ENCODE measurements at places on chromosomes 4 and X.

- no peak for DNase-seq
Observed at GRCh38 chrX:103630171-103630511, 1.4 kb downstream of the TCEAL1 start.

DNA sequence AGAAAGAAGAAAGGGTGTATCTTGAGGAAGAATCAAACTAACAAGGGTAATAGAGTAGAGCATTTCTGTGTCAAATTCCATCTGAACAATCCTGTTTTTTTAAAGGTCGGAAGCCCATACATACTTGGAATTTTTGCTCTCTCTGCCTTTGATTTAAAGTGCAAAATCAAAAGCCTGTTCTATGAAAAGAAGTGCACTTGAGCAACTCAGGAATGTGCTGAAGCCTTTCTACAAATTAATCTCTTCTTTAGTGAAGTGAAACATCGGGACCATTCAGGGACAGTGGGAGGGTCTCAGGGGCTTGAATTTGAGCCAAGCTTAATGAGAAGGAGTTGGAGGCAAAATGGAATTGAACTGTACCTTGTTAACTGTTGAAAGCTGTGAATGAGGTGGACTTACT lies 1008.5 kb upstream of the LCORL start:
- DNase-seq = no peak

GRCh38 chrX:46792810-46793188 lies 33.9 kb upstream of the SLC9A7 start:
- DNase-seq = no peak

DNA sequence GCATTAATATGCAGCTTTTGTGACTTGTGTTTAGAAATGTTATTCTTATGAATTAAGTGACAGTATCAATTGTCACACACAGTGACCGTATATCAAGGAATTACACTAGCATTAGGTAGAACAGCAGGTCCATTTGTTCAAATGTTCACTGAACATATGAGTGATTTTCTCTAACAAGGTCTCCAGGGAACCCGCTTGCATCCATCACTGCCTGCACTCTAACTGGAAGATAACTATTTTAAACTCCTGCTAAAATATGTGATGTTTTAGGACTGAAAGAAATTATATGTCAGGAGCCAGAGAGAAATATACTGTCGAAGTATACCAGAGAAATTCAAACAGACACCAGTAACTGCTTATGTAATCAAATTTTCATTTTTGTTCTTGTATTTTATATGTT lies 1395.7 kb downstream of the PCDH18 start:
- no peak for DNase-seq

DNA sequence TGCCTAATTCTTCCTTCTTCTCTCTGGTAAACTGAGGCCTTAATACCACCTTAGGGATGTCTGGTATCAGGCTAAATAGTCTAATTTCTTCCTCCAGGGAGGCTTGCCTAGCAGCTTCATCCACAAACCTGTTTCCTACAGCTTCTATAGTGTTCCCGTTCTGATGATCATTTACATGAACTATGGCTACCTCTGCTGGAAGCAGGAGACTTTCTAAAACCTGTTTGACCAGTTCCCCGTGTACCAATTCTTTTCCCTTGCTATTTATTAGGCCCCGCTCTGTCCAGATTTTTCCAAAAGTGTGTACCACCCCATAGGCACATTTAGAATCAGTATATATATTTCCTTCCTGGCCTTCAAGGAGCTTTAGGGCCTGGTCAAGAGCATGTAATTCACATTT lies 5.8 kb upstream of the USP38 start:
- no peak for DNase-seq

DNA sequence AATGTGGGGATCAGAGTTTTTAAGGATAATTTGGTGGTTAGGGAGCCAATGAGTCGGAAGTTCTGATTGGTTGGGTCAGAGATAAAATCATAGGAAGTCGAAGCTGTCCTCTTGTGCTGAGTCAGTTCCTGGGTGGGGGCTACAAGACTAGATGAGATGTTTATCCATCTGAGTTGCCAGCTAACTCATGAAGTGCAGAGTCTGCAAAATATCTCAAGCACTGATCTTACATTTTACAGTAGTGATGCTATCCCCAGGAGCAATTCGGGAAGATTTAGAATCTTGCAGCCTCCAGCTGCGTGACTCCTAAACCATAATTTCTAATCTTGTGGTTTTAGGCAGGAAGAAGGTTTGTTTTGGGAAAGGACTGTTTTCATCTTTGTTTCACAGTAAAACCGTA lies 565.8 kb upstream of the SPANXN1 start:
- DNase-seq = no peak

GRCh38 chr4:110501826-110502225 lies 25.9 kb downstream of the ENPEP start:
- DNase-seq = no peak

DNA sequence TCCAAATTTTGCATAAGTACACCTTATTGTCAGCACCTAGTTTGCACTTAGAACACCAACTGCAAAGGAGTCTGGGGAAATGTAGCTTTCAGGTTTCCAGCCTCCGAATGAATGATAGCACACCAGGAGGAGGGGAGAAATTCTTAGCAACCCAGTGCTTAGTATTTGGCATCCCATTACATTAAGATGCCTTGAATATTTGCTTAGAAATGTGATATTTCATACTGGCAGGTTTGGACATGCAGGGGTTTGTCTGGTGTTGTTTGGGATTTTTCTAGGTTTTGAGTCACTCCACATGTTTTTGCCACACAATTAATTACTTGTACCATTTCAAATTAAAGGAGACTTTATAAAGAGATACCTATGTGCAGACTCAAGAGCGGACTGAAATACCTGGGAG lies 60.3 kb upstream of the CAMK2D start:
- DNase-seq = no peak

DNA sequence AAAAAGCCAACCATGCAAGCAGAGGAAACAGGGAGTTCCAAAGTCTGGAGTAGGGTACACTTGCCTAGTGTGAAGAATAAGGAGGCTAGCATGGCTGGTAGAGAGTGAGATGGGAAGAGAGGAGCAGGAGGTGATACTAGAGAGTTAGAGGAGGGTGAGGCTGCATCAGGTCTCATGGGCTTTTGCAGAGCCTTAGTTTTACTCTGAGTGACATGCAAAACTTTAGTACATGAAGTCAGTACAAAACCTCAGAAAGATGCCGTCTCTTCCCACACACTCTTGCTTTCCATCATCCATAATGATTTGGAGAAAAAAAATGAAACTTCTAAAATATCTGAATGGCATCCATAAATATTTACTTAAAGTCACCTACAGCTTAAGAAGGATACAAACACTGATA lies 5.0 kb downstream of the OPRPN start:
- no peak for DNase-seq

DNA sequence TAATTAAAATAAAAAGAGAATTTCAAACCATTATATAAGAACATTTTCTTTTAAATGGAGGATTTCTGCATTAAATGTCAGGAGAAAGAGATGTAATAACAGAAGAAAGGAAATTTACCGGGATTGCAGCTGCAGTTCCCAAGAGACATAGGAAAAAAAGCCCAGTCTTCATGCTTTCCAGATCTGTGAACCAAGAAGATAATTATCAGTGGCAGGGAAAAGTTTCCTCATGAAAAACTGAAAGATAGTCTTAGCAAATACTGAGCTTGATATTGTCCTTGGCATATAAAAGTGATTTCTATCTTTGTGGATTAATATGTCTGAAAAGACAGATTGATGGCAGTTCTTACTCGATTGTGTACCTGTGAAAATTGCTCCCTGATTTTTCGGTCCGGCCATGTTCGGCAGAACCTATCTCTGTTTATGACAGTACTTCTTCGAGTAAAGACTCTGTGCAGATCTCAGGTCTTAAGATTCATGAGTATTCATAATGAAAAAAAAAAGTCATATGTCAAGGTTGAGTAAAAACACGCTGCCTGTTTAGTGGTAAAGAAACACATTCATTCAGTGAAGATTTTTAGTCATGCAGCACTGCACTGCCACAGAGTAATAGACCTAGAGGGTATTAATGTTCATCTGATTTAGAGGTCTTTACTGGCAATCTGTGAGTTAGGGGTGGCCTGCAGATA lies 29.6 kb downstream of the SPARCL1 start:
- no peak for DNase-seq

DNA sequence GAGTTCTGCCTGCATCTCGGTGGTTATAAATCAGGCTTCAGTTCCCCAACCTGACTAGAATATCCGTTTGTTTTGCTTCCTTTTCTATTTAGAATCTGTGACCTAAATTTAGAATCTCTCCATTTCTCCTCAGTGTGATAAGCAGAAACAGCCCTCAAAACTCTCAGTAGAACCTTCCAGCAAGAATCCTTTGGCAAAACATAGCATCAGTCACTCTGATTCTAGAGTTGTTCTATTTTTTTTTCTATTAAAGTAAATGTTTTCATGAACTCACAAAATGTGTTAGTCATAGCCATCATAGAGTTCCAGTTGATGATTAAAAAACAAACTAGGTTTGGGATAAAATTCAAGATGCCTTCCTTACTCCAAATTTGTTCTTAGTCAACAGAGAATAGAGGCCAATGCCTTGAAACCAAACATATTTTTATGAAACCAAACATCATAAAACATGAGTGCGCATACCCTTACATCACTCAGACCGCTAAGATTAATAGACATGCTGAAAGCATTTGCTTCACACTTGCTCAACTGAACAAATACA lies 13.2 kb upstream of the C1QTNF7 start:
- DNase-seq = no peak

GRCh38 chrX:79361192-79361870 lies 5.8 kb downstream of the ITM2A start:
- DNase-seq = no peak

DNA sequence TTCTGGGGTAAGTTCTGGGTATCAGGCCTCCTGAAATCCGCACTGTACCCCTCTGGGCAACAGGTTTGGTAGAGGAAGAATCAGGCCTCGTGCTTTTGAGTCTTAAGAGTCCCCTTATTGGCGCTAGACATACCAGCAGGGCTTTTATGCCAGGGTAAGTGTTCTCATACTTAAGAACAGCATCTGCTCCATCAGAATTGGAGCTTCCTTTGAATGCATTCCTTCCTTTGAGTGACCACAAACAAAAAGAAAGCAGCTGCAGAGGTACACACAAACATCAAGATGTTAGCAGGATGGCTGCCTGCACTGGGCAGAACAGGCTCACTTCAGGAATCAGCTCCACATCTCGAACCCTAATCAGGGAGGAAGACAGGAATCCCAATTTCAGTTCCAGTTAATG lies 156.8 kb downstream of the MGST2 start:
- no peak for DNase-seq

DNA sequence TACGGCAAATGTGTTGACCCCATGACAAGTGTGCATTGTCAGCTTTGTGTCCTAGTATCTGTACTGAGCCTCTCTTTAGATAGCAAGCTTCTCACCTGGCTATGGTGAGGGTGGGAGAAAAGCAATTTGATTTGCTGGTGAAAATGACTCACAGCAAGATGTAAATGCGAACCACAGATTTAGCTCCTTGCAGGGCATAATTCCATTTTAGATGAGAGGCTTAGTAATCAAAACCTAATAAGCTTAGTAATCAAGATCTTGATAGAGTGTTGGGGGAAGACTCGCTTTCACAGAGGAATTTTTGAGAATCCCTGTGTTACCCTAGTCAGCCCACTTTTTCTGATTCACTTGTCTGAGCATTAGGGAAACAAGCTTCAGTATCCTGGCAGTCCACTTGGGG lies 7.7 kb upstream of the OCIAD2 start:
- no peak for DNase-seq

- no peak for DNase-seq
Observed at GRCh38 chr4:150131581-150132228, 53.5 kb downstream of the DCLK2 start.

- no peak for DNase-seq
Observed at GRCh38 chrX:56026815-56027214, 205.3 kb upstream of the KLF8 start.

- DNase-seq = no peak
Observed at GRCh38 chrX:39853417-39854030, 244.2 kb downstream of the BCOR start.

- DNase-seq = no peak
Observed at GRCh38 chr4:3225936-3226335, 23.0 kb upstream of the MSANTD1 start.

DNA sequence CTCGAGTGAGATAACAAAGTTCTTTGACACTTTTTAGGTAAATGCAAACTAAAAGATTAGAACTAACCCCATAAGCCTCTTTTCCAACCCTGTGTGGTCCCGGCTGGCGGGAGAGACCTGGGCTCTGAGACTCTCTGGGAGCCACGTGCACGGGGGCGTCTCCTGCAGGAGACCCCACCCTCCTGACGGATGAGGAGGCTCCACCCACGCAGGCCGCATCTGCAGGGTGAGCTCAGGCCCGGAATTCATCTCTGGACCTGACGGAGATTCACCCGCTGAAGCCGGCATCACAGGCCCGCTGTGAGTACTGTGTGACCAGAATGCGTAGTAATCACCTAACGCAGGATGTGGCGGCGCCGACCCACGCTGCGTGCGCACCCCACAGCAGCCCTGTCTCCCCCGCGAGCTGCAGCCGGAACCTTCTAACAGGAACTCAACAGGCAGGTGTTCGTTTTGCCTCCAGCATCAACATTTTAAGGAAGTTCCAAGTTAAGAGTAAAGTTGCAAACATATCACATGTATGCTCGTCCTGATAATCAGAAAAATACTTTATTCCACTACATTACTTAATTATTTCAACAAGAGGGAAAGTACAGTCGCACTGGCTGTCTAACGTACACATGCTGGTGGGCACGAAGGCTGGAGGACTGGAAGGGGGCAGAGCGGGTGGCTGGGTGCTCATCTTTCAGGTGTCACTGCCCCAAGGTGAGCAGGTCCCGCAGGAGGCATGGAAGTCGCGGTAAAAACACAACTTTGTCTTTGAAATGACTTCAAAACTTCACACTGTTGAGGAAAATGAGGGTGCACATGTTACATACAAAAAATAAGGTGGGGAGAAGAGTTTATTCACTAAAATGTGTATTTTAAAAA lies 44.5 kb downstream of the FGFRL1 start:
- DNase-seq = peak; percentile 61

GRCh38 chr4:6049985-6050384 lies 31.8 kb upstream of the C4orf50 start:
- no peak for DNase-seq

DNA sequence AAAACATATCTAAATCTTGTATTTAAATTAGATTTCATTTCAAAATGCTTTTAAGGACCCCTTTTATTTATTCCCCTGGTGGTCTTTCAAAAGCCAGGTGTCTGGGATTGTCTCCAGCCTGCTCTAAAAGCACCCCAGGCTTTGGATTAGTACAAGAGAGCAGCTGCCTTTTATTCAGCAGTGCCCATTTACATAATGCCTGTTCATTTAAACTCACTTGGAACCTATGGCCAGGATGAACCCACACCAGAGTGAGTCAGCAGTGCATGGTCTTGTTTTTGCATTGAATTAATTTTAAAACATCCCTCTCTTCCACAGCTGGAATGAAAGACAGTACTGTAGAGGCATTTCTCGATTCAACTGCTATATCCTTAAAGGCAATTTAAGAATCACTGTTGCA lies 64.1 kb upstream of the TENM3 start:
- no peak for DNase-seq

- no peak for DNase-seq
Observed at GRCh38 chr4:164116286-164116685, 621.8 kb downstream of the TMA16 start.

DNA sequence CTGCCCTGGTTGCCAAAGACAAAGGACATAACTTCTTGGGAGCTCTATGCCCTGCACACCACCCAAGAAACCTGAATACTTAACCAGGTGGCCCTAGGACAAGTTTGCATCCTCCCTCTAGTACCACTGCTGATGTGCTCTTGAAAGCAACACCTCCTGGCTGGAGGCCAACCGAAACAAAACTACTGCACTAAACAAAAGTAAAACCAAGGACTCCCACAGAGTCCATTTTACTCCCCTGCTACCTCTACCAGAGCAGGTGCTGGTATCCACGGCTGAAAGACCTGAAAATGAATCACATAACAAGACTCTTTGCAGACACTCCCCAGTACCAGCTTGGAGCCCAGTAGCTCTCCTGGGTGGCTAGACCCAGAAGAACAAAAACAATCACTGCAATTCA lies 941.8 kb downstream of the RAPGEF2 start:
- no peak for DNase-seq
